ENCODE measurements at places on chromosomes 1 and 21.

DNA sequence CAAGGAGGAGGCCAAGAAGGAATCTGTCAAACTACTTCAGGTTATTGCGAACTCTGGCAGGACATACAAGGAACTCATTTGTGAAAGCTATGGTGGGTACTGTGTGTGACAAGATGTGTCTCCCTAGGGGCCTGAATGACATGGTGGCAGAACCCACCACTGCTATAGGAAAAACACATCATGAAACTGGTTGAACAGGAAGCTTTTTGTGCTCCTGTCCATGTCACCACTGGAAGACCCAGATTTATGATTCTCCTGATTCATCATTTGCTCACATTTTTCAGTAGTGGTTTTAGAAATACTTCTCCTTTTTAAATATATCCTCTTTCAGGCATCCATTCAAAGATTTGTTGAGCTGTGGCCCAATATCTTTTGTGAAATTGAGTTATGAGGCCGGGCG lies 23.6 kb downstream of the ARMH1 start:
- DNase-seq: no peak

DNA sequence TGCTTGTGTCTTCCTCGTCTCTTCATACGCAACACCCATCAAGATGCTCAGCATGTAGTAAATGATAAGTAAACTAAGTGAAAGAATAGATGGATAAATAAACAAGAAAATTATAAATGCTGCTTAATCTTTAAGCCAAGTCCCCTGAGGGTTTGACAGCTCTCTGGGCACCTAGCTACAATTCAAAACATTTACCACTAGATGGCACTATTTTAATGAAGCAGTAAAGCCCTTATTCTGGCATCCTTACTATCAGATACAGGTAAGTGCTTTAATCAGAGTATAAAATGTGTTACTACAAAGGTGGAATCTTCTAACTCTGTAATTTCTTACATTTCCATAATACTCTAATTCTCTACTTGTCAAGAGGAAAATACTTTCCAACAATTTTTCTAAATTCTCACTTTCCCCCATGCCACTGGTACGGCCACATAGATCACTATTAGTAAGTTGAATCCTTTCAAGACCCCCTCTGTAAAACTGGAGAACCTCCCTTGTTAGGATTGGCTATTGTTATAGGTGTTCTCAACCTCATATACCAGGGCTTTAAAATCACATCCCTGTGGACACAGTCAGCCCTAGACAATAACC lies 137.8 kb downstream of the BARHL2 start:
- DNase-seq: no peak

DNA sequence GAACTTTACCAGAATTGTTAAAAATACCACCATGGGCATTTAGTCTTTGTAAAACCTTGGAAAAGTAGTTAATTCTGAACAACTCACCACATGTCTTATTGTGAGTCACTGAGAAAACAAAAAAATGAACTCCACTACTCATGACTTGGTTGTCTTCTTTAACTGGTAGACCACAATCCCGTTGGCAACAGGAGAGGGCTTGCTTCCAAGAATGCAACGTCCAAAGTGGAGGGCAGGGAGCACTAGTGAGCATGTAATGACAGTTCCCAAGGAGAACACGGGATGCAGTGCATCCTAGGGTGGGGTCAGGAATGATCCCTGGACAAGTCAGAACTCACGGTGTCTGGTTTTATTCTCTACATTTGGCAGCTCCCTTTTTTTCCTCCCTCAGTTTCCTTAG lies 15.2 kb upstream of the HMCN1 start:
- DNase-seq: no peak

- no peak for DNase-seq
Measured at GRCh38 chr21:27645285-27645684, 678.4 kb upstream of the ADAMTS5 start.

- no peak for DNase-seq
Measured at GRCh38 chr1:173856903-173857302, 10.9 kb downstream of the GAS5 start.

- DNase-seq: no peak
Measured at GRCh38 chr1:198212126-198212525, 55.3 kb downstream of the NEK7 start.

- DNase-seq: no peak
Measured at GRCh38 chr1:25098717-25099116, 133.6 kb downstream of the SYF2 start.

DNA sequence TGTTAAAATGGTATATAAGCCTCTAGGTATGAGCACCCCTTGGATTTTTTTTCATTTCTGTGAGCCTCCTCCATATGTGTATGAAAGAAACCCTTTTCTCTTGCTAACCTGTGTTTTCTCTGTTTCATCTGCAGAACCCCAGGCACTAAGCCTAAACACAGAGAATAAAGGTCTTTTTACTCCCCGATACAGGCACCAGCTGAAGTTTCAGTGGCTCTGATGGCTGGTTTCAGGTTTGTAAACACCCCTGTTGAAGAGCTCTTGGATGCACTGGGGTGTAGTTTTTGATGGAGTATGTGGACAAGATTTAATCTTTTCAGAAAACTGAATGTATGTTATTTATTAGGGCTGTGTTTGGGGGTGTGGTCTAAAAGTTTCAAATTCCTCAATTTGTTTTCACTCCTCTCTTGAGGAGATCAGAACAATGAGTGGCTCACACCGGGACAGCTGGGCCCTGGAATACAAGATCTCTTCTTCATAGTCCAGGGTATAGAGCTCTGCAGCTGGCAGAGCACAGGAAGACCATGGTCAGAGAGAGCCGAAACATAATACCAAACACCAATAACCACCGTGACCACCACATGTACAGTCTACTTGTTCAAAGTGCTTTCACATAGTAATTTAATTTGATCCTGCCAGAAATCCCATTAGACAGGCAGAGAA lies 50.2 kb upstream of the VTCN1 start:
- no peak for DNase-seq

GRCh38 chr1:222909586-222909985 lies 94.7 kb downstream of the DISP1 start:
- DNase-seq: no peak

- DNase-seq: no peak
Measured at GRCh38 chr1:207463021-207463420, 8.9 kb downstream of the CR2 start.

- DNase-seq: no peak
Measured at GRCh38 chr1:194056169-194056568, 869.8 kb upstream of the B3GALT2 start.

- DNase-seq: no peak
Measured at GRCh38 chr1:198387587-198387986, 152.9 kb downstream of the ATP6V1G3 start.

GRCh38 chr1:78038071-78038470 lies 7.7 kb upstream of the GIPC2 start:
- no peak for DNase-seq

DNA sequence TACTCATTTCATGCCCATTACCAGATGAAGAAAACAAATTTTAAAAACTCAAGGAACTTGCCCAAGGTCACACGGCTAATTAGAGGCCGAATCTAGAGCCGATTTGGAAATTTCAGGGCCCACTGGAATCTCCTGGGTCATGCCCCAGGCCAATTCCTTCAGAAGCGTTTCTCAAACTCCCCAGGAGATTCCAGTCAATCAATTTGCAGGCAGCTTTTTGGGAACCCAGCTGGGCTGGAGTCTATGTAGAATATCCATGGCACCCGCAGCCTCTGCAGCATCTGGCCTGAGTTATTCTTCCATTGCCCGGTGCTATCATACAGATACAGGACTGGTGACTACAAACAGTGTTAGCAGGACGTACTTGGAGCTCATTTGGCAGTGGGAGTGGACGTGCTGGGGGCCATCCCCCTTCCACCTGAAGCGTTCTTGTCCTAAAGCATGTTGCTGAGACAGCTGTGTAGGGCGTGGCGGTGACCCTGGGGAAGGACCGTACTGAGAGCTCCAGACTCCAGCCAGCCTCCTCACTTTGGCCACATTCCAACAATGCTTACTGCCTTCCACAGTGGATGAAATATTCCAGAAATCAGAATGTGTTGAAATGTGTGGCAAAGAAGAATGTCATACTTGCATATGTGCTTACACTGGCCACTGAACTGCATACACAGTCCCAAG lies 38.3 kb downstream of the ABCG1 start:
- no peak for DNase-seq

GRCh38 chr1:85146972-85147359 lies 53.9 kb downstream of the SYDE2 start:
- no peak for DNase-seq

DNA sequence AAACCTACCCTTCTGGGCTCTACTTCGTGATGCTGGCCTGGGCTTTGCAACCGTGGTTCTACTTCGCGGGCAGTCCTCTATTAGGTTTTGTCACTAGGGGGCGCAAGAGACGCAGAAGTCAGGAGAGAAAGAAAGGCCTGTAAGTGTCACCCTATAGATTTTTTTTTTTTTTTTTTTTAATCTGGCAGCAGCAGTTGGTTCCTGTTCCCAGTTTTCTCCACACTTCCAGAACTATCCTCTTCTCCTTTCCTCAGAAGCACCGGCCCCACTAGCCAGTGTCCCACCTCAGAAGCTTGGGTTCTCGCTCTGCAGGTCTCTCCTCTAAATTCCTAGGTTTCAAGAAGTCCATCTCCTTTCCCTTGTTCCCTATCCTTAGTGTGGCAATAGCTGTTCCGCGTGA lies 9.1 kb upstream of the LCE2D start:
- DNase-seq: no peak

- peak; percentile 87 for DNase-seq
Measured at GRCh38 chr1:153658400-153659174, at the start of gene SNAPIN. Gene SNAPIN (plus strand): TSS chr1:153658703. CDS start chr1:153658744, 41 bp downstream.

- DNase-seq: no peak
Measured at GRCh38 chr1:233614743-233615521, 1.0 kb downstream of the KCNK1 start.

- no peak for DNase-seq
Measured at GRCh38 chr1:207064561-207064960, 11.5 kb downstream of the PFKFB2 start.

DNA sequence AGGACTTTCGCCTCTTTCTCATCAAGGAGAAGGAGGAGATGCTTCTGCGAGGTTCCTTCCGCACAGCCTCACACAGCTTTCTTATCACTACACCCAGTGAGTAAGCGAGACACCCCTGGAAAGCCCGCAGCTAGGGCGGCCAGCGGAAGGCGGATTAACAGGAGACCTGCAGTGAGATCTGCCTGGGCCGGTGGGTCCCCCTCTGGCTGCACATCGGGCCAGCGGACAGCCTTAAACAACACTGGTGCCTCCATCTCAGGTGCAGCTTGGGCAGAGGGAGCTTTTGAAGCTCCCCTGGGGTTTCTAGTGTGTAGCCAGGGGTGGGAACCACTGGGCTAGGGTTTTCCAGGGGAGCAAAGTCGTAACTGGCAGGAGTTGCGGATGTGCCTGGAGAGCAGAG lies 17.5 kb upstream of the MTARC1 start:
- no peak for DNase-seq

GRCh38 chr1:177053648-177054047 lies 110.9 kb downstream of the ASTN1 start:
- no peak for DNase-seq

- DNase-seq: no peak
Measured at GRCh38 chr1:19332832-19333231, 20.7 kb downstream of the SLC66A1 start.

- no peak for DNase-seq
Measured at GRCh38 chr1:178405137-178405536, 91.6 kb downstream of the CLEC20A start.

DNA sequence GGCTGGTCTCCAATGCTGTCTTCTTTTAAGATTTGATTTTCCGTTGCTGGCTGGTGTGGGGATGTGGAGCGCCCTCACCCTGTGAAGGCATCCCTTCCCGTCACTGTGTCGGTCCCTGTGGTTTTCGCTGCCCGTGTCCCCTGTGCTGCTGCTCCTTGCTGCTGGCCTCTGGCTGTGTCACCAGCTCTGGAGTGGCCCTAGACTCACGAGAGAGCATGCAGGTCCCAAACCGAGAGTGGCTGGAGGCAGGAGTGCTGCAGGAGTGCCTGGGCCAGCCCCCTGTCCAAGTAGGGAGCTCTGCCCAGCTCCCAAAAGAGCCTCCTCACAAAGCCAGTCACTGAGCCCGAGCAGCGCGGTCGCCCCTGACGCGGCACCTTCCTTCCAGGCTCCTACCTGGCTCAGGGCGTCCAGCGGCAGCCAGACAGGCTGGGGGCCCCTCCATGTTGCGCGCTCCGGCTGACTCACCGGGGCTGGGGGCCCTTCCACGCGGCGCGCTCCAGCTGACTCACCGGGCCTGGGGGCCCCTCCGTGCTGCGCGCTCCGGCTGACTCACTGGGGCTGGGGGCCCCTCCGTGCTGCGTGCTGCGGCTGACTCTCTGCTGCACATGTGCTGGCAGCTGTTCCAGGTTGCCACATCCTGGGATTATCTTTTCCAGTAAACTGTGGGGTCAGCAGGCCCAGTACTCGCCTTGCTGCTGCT lies 106.7 kb upstream of the COL6A1 start:
- no peak for DNase-seq

All from activated naive CD4-positive, alpha-beta T cell (primary cell).